ENCODE measurements at places on chromosomes 12 and 14.

DNA sequence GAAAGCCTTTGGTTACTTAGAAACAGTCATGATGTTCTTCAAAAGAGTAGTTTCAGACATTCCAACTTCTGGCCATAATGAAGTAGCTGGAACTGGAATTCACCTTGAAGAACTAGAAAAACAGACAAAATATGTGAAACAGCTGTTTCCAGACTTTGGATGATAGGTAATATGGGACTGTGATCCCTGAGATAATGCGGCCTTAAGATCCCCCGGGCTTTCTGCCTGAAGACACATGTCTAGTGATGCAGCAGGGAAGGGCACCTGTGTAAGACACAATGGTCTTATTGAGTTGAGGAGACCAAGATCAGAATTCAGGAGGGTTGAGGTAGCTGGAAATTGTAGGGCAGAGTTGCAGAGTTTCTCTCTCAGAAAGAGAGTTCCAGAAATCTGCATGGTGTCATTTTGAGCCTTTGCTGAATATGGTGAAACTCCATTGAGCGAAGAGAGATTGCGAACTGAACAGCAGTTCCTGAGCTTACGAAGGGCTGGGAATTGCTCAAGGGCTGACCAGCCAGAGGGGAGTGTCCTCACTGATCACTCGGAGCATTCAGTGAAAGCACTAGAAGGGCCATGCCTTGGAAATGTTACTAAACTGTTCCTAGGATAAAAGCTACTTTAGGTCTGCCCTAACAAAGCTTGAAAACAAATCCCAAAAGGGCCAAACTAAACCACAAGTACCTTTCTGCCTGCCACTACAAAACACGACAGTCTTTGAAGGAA is 41.7 kb upstream of the FRS2 start:
- DNase-seq: no peak

- no peak for DNase-seq
These were observed 6.1 kb downstream of the FRMD6 start for GRCh38 chr14:51657762-51658161.

- DNase-seq: no peak
These were observed 49.2 kb downstream of the GALNT4 start for GRCh38 chr12:89475203-89475990.

GRCh38 chr12:65384240-65384639 is 105.8 kb downstream of the MSRB3 start:
- DNase-seq: no peak

- DNase-seq: no peak
These were observed 24.0 kb downstream of the SYT1 start for GRCh38 chr12:78888568-78888967.

GRCh38 chr12:98983647-98984046 is 338.6 kb downstream of the APAF1 start:
- DNase-seq: no peak

- no peak for DNase-seq
These were observed 394.5 kb upstream of the ATP2B1 start for GRCh38 chr12:90102957-90103652.

DNA sequence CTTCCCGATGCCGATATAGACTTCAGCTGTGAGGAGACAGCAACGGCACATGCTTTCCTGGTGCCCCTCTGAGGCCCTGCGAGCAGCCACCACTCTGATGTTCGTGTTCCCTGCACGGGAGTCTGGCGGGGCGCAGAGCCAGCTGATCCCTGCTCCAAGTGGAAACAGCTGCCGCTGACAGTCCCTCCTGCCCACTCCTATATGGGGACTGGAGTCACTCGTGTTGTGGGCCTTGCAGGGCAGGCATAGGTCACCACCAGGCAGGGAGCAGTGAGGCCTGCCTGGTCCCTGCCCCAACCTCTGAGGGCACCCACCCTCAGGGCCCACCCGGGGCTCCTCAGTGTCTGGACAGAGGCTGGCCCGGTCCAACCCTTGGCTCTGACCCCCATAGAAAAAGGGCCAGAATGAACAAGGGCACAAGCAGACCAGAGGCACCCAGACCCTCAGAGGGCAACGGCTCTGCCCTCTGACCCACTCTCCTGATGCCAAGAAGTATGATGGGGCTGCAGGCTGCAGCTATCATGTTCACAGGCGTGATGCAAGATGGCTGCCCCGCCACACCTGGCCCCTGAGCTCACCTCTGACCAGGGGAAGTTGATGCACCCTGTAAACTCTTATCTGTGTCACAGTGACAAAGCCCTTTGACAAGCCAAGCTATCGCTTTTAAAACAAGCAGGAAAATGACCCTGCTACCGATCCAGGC is 181.6 kb downstream of the CALM1 start:
- no peak for DNase-seq

GRCh38 chr14:77760381-77761204 is at the start of gene SNW1:
SNW1 (minus strand) TSS chr14:77761156; CDS start chr14:77761127, 29 bp downstream.
- peak; percentile 78 for DNase-seq

DNA sequence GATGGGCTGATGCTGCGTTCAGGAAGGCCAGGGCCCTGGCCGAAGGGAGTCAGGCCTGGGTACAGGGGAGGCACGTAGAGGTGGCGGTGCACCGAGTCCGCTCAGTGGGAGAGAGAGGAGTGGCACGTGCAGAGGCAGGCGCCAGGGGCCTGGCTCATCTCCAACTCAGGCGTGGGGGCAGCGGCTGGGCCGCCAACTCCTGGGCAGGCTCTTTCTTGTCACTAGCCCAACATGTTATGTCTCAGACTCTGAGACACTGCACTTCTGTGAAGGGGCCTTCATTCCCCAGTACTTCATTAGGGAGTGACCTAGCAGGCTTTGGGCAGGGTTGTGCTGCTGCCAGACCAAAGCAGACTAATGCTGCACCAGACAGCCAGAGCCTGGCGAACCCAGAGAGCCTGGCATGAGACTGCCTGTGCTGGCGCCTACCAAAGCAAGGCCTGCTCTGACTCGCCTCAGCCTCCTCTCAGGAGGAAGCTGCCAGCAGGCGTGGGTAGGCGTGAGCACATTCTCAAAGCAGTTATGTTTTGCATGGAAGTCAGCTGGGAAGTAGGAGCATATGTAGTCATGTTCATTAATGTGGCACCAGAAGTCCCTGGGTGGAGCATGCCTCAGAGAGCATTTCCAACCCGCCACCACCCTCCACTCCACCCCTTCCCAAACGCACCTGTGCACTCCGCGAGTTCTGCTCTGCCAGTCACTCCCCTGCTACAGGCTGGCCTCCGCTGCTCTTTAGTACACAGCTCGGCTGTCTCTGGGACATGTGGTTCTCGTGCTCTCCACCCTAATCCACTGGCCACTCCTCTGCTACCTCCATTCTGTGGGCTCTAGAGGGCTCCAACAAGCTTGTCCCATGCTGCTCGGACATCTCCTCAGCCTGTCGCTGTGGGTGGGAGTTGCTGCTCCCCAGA is 9.7 kb downstream of the CKB start:
- DNase-seq: no peak

GRCh38 chr14:81432219-81432661 is 32.1 kb upstream of the STON2 start:
- no peak for DNase-seq

GRCh38 chr14:78989221-78989620 is 819.0 kb downstream of the NRXN3 start:
- DNase-seq: no peak

GRCh38 chr14:32471181-32471580 is 142.1 kb downstream of the AKAP6 start:
- no peak for DNase-seq

DNA sequence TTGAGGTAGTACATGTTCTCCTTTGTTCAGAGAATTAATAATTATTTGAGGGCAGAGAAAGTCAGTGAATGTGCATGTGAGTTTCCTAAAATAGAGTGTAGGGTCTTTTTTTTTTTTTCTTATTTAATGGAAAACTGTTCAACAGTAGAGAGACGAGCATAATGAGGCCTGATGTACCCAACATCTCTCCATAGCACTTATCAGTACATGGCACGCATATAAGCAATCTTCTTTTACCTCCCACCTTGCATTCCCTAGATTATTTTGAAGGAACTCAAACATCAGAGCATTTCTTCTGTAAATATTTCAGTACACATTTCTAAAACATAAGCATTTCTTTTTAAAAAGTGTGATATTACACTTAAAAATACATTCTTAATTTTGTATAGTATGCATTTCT is 87.8 kb downstream of the KTN1 start:
- no peak for DNase-seq

GRCh38 chr12:68612202-68612601 is 1.5 kb downstream of the RAP1B start:
- no peak for DNase-seq

DNA sequence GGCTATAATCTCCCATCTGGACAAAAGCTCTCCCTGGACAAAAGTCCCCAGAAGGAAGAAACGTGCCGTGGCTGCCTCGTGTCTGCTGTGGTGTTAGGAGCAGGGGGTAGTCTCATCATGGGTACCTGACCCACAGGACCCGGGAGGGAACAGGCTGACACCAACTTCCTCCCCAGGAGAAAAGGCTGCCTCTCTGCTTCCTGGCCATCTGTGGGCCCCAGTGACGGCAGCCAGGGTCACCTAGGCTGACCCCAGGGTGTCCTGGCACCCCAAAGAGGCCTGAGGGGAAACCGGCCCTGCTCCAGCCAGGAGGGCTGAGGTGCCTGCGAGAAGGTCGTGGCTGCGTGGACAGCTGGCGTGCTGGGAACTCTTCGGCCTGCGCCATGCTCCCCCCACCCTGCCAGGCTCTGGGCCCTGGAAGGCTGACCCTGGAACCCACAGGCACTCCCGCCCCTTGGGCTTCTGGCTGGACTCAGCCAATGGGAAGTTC is 133.9 kb downstream of the RFLNA start:
- DNase-seq: no peak

DNA sequence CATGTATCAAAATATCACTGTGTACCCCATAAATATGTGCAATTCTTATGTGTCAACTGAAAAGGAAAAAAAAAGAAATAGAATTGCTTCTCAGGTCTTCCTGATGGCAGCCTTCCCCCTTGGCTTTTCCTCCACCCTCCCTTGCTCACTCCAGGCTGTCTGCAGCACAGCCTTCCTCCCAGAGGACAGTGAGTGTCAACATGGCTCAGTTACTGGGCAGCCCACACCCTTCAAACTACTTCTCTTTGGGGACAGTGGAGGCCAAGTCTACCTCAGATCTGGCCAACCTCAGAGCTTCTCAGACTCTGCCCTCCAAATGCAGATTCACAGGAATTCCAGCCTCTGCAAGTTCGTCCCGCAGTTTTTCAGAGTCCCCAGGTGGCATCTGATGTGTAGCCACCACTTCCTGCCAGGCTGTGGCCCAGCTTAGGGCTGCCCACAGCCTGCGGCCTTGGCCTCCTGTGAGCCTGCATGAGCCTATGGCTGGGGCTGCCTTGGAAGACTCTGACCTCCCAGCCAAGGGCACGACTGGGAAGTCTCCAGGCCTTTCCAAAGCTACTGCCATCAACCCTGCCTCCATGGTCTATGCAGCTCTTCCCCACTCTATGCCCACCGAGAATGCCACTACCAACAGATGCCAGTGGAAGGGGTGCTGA is 148.0 kb upstream of the PWP1 start:
- no peak for DNase-seq

Measured in activated CD8-positive, alpha-beta memory T cell treated with anti-CD3 and anti-CD28 coated beads for 48 hours (primary cell).